ENCODE measurements at places on chromosomes 3 and 15.

- no peak for DNase-seq
Observed at GRCh38 chr15:48400086-48400485, 68.9 kb downstream of the DUT start.

DNA sequence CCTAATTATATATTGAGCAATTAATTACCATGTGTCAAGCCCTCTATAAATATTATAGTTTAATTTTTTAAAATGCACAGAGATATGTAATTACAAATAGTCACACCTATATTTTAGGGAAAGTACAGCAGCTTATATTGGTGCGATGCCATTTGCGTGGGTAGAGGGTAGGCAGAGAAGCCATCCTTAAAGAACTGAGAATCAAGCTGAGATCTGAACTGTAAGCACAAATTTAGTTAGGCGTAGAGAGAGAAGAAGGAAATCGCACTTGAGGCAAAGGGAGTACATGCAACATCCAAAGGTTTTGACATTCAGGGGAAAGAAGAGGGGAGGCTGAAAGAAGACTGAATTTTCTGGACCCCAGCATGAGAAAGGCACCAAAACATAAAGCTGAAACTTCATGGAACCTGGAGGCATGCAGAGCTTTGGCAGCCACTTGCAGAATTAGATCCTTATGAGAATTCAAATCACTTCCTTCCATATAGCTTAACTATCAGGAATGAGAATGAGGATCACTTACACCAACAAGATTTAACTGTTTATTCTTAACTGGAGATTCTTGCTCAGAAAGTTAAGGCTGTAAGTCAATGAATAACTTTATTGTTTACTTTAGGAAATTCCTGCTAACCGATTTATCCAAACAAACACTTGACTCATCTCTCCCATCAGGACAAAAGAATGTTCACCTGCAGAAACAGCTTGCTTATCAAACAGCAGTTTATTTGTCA lies 114.3 kb downstream of the TGFBR2 start:
- no peak for DNase-seq

GRCh38 chr3:165359005-165359404 lies 162.8 kb upstream of the SLITRK3 start:
- no peak for DNase-seq

DNA sequence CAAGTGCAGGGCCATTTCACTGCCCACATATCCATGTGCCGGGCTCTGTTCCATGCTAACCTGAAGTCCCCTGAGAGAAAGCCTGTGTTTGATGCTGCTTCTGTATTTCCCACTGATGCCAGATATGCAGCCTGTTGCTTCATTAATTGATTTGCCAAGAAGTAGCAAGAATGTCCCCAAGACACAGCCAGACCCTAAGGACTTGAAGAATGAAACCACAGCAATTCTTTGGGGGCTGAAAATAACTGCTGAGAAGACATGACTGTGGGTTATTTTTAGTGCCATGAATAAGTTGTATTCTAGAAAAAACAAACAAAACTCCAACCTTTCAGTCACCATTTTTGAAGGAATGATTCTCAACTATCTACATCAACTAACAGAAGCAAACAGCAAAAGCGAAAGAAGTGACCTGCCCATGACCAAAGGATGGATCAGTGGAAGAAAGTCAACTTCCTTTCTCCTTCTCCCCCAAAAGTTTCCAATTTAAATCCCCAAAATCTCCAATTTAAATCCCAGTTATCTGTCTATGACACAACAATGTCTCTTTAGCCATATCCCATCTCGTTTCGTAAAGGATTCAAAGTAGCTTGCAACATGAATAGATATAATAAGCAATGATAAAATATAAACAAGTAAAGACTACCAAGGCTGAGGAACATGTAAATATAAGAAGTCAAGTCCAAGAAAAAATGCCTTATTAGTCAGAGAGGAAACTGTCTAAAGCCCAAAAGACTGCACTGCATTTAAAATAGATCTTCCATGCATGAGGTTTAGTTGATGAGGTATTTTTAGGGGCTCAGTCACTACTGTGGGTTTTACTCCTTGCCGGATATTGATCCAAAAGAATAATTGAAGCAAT lies 226.8 kb downstream of the DTWD1 start:
- no peak for DNase-seq

DNA sequence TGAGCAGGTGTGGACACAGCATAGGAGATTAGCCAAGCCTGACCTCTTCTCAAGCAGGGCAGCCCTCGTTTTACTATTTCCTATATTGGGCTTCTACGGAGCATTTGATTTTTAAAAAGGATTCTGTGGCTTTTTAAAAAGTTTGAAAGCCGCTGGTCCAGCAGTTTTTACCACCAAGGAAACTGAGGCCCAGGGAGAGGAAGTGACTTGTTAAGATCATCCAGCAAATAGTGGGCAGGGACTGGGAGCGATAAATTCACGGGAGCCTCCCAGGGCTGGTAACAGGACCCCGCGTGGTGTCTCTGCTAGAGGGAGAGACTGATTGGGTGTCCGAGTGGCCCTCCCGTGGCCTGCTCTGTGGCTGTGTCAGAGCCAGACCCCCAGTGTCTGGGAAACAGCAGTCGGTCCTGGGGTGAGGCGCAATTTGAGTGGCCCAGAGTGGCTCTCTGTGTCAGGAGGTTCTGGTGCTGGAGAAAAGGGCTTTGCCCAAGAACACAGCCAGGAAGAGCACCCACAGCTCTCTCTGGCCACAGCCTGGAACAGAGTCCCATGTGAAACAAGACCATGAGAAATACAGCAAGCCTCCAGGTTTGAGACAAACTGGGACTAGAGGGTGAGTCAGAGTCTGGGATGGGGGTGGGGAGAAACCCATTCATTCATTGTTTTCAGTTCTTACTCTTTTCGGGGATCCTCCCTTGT lies 4.2 kb downstream of the FURIN start:
- DNase-seq, result peak; percentile 45

- no peak for DNase-seq
Observed at GRCh38 chr3:47783673-47784072, 2.0 kb upstream of the SMARCC1 start.

DNA sequence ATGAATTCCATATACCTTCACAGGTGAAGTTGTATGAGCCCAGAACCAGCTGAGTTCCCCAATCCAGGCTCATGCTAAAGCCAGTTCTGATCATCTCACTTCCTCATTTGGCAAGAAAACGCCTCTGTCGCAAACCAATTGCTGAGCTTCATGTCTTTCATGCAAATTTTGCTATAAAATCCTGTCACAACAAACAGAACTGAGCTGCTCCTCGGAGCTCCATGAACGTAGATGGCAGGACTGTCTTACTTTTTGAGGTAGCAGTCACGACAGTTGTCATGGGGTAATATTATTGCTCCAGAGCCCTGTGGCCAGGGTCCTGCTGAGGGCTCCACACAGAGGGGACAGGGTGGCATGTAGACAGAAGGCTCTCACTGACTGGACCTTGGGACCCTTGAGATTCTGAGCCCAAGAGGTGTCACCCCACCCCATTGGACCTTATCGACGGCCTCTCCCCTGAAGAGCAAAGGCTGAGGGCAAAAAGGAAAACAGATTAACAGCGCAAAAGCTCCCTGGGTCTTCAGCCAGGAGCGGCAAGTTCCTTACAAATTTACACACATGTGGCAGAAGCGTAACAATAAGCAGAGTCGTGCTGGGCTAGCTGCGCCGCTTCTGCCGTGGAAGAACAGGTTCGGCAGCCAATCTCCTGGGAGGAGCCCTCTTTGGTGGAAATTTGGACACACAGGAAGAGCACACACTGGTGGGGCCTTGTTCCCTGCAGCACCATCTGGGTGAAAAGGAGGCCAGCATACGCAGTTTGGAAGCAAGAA lies 249.2 kb downstream of the OPA1 start:
- DNase-seq, result peak; percentile 71

DNA sequence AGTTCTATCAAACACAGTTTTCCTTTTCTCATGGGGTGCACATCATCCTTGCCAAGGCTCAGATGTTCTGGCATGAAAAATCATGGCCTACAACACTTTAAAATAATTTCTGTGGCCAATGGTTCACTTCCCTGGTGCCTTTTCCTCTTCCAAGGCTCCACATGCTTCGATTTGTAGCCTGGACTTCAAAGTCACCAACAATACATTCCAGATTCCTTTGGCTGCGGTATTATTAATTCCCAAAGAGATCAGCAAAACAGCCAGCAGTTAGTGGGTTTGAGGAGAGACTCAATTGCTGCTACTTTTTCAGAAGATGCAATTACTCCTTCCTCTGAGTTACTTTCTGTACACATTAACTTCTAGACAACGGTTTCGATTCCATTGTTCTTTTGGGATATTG lies 80.3 kb upstream of the CCDC80 start:
- no peak for DNase-seq

GRCh38 chr3:120604784-120605183 lies 8.6 kb downstream of the NDUFB4 start:
- no peak for DNase-seq

GRCh38 chr3:125019271-125019670 lies 36.5 kb downstream of the HEG1 start:
- no peak for DNase-seq

- DNase-seq, result no peak
Observed at GRCh38 chr3:194462936-194463335, 23.9 kb downstream of the ATP13A3 start.

DNA sequence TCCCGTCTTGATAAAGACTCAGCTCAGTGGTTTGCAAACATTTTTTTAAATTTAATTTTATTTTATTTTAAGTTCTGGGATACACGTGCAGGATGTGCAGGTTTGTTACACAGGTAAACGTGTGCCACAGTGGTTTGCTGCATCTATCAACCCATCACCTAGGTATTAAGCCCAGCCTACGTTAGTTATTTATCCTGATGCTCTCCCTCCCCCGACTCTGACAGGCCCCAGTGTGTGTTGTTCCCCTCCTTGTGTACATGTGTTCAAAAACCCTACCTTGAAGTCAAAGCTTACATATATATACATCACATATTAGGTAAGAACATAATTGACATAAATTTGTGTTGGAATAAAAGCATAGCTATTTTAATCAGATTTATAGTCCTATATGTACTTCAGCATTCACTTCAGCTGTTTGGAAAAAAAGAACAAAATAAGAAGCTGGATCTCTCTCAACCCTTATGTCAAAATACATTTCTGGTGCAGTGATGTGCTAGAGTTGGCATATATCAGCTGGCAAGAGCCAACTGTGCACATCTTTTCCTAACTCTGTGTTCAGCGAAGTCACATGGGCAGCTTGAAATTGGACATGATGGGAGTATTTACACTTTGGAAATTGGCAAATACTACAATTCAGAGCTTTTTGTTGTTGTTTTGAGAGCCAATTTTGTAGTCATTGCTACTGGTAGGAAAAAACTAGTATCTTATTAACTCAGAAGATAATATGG lies 26.5 kb downstream of the GPR15 start:
- DNase-seq, result no peak

GRCh38 chr3:132033471-132033870 lies 1.3 kb downstream of the CPNE4 start:
- DNase-seq, result no peak

DNA sequence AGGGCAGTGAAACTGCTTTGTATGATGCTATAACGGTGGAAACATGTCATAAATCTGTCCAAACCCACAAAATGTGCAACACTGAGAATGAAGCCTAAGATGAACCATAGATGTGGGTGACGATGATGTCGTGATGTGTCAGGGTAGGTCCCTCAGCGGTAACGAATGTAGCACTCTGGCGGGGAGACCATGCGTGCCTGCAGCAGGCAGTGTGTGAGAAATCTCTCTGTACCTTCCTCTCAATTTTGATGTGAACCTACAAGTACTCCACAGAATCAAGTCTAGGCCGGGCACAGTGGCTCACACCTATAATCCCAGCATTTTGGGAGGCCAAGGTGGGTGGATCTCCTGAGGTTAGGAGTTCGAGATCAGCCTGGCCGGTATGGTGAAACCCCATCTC lies 268.2 kb upstream of the LYSMD4 start:
- no peak for DNase-seq

GRCh38 chr3:37859354-37859753 lies 2.3 kb upstream of the CTDSPL start:
- no peak for DNase-seq

DNA sequence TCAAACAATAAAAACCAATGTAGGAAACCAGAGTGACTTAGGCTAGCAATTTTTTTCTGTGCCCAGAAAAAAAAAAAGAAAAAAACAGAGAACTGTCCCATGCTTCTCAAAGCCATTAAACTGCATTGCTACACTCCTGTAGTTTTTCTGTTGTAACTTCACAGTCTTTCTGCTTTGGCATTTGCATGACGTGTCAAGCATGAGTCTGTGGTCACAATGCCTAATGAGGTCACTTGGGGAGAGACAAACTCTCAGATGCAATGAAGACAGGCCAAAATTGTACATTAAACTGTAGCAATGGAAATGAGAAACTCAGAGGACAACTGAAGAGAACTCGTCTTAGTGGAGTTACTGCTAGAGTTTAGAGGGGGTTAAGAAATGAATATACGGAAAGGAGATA lies 30.8 kb downstream of the CCDC80 start:
- peak; percentile 25 for DNase-seq

GRCh38 chr3:126680667-126681055 lies 23.4 kb upstream of the CHCHD6 start:
- no peak for DNase-seq

DNA sequence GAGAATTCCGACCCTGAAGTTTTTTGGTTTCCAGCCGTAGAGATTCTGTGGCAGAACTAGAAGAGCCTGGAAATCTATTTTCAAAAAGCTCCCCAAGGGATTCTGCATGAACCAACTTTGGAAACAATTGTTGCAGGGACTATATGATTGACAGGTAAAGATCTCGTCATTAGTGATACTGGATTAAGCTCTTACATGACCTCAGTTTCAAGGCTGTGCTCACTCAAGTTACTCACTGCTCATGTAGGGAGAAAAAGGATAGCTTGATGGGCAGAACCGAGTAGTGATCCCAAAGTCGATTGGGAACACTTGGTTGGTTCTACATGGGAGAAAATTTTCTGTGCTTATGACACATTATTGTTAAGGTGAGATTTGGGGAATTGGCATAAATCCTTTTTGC lies 142.3 kb upstream of the RASGRP1 start:
- DNase-seq, result no peak

- no peak for DNase-seq
Observed at GRCh38 chr15:71914092-71914491, 103.7 kb downstream of the NR2E3 start.

DNA sequence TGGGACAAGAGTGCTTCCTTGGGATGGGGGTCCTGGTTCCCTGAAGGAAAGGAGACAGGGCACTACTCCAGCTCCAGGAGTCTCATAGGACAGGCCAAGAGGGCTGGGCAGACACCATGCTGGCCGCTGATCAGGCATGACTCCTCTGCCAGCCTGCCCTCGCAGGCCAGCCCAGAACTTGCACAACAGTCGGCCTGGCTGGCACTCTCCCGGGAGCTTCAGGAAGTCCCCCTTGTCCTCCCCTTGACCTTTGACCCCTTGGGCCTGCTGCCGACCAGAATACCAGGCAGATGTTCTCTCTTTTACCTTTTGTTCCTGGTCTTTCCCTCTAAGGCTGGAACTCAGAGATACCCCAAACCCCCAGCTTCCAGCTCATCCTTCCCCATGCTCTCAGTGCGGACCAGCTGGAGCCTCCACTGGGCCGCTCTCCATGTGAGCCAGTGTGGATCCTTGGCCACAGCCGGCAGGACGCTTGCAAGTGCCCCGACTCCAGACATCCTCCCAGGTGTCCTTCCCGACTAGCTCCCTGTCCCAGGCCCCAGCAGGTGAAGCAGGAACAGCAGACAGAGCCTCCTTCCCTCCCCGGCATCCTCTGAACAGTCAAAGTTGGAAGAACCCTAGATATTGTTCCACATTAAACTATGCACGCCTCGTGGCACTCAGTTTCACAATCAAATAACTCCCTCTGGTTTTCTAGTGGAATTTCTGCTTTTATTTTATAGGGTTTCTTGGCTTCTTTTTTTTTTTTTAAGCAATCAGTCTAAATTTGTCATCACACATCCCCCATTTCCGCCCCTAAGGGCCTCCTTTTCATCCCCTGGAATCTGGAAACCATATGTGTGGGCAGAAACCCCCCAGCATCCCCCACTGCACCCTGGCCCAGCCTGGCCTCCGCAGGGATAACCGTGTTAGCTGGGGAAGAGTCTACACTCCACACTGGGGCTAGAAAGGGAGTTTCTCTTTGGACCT lies 15.7 kb downstream of the VPS18 start:
- no peak for DNase-seq
